ENCODE measurements at places on chromosomes 3 and 15.

GRCh38 chr3:139608924-139609323 lies 68.8 kb downstream of the NMNAT3 start:
- no peak for DNase-seq

DNA sequence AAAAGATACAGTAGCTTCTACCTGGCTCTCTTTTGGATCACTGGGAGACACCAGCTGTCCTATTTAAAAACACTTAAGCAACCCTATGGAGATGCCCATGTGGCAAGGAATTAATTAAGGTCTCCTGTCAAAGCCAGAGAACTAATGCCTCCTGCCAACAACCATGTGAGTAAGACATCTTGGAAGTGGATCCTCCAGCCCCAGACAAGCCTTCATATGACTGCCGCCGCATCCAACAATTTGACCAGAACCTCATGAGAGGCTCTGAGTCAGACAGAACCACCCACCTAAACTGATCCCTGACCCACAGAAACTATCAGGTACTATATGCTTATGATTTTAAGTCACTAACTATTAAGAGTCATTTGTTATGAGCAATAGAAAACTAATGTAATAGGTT lies 22.3 kb downstream of the IFT80 start:
- DNase-seq = no peak

GRCh38 chr15:66654739-66655375 lies 47.2 kb upstream of the SMAD6 start:
- peak; percentile 58 for DNase-seq

GRCh38 chr3:118760585-118761290 lies 273.9 kb downstream of the IGSF11 start:
- DNase-seq = no peak

DNA sequence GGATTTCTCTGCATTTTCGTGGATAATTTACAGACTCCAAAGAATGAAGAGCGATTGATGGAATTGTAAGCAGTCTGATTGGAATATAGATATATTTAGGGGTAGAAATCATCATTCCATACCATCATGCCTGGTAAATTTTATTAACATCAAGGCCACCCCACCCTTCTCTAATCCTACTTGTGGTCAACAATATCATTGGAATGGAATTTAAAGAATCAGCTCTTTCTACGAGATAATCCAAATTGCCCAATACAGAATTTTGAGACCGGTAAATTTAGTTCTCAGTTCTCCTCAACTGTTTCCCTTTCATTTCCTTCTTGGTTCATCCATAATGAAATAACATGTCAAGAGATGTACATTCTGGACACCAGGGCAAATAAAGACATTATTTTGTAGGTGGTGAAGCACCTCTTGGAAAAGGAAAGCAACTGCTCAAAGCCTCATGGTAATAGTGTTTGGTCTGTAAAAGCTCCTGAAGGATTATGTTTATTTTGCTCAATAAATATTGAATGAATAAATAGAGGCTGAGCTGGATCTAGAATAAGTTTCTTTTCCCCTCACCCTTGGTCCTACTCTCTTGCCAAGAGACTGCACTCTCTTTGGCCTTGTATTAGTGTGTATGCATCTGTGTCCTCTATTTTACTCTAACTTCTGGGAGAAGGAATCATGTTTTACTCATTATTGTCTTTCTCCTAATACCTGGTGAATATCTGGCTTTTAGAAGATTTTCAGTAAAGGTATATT lies 133.7 kb upstream of the BCL6 start:
- DNase-seq = no peak

GRCh38 chr3:184011937-184012889 lies 5.5 kb downstream of the ABCC5 start:
- no peak for DNase-seq

DNA sequence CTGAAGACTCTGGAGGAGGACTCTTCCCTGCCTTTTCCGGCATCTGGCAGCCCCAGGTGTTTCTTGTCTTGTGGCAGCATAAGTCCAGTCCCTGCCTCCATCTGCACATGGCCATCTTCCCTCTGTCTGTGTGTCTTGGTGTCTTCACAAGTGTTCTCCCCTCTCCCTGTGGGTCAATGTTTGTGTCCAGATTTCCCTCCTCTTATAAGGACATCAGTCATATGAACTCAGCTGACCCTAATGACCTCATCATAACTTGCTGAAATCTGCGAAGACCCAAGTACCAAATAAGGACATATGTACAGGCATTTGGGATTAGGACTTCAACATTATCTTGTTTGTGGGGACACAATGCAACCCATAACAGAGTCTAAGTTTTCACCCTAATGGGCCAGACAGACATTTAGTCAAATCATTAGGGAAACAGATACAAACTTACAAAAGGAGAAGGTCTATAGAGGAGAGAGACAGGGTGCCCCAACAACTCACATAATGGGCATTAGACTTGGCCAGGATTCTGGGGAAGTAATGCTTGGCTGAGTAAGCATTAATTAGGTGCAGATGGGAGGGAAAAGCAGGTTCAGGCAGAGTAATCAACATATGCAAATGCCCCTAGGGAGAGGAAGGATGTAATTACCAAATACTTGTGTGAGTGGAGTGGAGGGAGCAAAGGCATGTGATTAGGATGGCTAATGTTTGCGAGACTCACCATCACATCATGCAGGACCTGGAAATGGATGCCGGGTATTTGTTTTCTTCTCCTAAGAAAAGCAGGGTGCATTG lies 372.8 kb upstream of the TBL1XR1 start:
- DNase-seq = no peak

DNA sequence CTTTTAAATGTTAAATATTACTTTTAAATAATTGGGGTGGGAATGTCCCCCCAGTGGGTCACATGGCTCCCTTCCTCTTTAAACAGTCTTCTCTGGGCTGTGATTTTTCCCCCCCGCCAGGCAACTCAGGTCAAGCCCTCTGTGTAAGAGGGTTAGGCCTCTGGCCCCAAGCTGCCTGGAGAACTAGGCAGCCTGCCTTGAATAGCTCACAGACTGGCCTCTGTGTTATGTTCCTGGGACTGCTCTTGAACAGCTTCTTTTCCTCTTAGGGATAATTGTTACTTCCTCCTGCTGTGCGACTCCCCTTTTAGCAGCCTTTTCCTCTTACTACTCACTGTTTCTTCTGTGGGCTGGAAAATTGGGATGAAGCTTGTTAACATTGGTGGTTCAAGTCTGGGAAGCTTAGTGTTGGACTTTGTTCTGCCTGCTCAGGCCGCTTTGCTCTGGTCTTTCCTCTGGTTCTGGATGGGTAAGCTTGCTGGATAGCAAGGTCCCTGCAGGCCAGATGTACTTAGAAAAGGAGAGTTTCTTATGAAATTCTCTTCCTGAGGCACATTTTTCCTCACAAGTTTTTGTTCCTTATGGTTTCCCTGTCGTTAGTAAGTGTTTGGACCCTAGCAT lies 2.2 kb downstream of the TEX264 start:
- no peak for DNase-seq

Data from hematopoietic multipotent progenitor cell treated with erythropoietin and hydrocortisone succinate and interleukin-3 and kit ligand, for 6 days (in vitro differentiated cells).